GM12891 (cell line): ENCODE measurements at places on chromosomes 7 and 10.

DNA sequence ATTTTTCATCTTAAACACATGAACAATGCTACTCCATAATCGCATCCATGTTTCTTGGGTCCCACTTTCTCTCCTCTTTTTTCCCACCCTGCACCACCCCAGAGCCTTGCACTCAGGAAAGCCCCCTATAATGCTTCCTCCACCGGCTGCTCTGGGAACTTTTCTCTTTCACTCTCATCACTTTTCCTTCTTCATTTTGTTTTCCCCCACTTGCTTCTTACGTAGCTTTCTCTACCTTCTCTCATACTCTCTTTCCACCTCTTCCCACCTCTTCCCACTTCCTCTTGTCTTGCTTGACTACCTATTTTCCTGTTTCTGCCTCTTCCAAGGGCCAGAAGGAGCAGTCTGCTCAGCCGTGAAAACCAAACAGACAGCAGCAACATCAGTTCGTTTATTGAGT is 229.5 kb upstream of the RHOBTB1 start:
- DNase-seq: no peak

DNA sequence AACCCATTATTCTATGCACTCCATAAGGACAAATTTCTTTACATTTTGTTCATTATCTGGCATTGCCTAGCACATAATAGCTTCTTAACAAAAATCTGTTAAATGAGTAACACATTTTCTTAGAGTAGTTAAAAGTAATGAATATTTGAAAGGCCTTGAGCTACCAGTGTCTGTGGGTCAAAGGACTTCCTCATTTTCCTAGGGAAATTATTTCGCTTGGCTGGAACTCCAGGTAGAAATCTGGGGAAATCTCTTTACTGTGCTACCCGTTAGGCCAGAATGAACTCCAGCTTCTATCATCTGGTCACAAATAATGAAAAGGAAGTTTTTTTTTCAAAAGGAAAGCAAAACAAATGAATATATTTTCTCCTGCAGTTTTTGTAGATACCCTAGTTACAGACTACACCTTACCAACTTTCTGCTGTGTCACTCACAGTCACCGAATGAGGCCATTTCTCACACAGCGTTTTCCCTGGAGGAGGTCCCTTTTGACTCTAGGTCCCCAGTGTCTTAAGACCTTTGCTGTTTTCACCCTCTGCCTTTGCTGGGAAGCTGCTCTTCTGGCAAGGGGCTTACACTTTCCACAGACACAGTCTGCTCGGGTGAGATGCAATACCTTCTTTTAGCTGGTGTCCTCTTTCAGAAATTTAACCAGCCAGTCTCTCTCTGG is 1.6 kb downstream of the SAMD9L start:
- DNase-seq: no peak

GRCh38 chr7:155883491-155884224 is 71.4 kb upstream of the SHH start:
- no peak for DNase-seq

GRCh38 chr7:129569811-129570215 is 41.7 kb upstream of the NRF1 start:
- DNase-seq: no peak

DNA sequence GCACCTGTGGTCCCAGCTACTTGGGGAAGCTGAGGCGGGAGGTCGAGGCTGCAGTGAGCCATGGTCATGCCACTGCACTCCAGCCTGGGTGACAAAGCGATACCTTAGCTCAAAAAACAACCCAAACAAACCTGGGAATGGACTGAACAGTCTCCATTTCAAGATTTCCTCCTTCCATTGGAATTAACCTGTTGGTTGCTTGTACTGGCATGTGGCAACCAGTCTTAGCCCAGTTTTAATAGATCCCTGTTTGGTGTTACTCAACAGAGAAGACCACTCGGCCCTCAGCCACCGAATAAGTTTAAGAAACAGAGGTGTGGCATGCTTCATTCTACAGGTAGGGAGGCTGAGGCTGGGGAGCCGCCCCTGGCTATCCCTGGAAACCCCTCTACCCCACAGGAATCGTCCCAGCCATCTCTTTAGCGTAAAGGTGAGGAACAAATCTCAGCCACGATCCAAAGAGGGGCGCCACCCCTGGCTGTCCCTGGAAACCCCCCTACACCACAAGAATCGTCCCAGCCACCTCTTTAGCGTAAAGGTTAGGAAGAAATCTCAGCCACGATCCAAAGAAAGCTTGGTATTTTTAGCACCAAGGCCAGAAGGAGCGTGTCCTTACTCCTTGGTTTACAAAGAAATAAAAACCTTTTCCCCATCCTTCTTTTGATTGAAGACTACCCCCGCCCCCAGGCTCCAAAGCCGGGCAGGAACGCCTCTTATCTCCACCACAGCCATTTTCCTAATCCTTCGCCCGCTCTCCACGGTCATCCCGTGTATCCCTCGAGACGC is 861 bp upstream of the TSPAN14 start:
- DNase-seq: no peak

DNA sequence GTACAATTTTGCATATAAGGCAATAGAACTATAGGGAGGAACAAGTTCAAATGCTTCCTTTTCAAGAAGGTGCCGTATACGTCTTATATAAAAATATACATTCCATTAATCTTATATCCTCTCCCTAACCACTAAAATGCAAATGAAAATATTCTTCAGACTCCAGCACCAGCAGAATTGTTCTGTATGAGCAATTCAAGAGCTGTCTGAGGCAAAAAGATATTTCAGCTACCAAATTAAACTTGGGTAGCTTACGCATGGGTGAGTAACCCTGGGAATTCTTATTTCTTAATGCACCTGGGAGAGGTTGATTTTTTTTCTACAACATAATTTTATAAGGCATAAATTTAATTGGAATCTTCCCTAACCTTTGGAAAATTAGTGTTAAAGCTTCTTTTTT is 42.2 kb upstream of the GSDME start:
- DNase-seq: no peak
